Naive thymus-derived CD8-positive, alpha-beta T cell (primary cell): ENCODE measurements at places on chromosomes 5 and 9. TPM values are rescaled to one million over a fixed set of nuclear protein-coding genes. Genes with fewer than 3 reads are reported as not detected.

The NEUROG1 gene
- not detected for total RNA-seq

GRCh38 chr5:80192507-80193241 lies 63.2 kb downstream of the SERINC5 start:
- no peak for DNase-seq

DNA sequence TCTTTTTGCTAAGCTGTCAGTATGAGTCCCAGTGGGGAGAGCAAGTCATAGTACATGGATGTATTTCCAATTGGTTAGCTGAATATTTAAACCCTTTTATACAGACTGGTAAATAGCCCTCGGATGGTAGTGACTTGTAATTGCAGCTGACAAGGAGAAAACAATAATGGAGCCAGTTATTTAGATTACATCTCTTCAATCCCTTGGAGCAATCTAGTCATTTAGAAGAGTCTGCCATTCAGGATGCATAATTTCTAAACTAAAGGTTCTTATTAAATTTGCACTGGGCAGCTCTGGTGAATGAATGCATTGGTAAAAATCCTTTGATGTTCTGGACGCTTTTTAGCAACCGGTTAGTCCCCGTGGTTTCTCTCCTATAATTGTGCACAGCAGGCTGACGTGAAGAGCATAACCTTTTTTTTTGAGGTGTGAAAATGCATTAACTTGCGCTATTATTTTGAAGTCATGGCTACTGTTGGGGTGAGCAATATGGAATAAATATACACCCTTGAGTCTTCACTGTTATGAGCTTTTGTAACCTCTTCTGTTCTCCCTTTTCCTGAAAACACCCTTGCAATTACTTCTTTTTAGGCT lies 158.6 kb upstream of the CD180 start:
- no peak for DNase-seq

- DNase-seq, result no peak
Observed at GRCh38 chr5:33549982-33550567, 109.3 kb downstream of the TARS1 start.

- DNase-seq, result peak; percentile 61
Observed at GRCh38 chr9:127783111-127784008, 2.5 kb upstream of the CDK9 start.
